ENCODE measurements at places on chromosomes 16 and 17. TPM values are rescaled to one million over a fixed set of nuclear protein-coding genes. Genes with fewer than 3 reads are reported as not detected.

The NLGN2 gene
- total RNA-seq = 25.3 TPM

The C16orf46 gene
- 5.4 TPM for total RNA-seq

The CLEC18B gene
- total RNA-seq = 5.1 TPM

The SNX20 gene
- total RNA-seq = 0.61 TPM

The NPIPB8 gene
- 0.10 TPM for total RNA-seq

The SLC38A8 gene
- total RNA-seq = 1.4 TPM

The FNDC8 gene
- not detected for total RNA-seq

The TP53TG3B gene
- total RNA-seq = not detected

The ABCC12 gene
- total RNA-seq = 0.11 TPM

- DNase-seq = no peak
Observed at GRCh38 chr17:9439851-9440250, 135.8 kb downstream of the STX8 start.

- no peak for DNase-seq
Observed at GRCh38 chr16:17227278-17227677, 243.5 kb downstream of the XYLT1 start.

- no peak for DNase-seq
Observed at GRCh38 chr17:37081287-37081686, 132.5 kb downstream of the AATF start.

- no peak for DNase-seq
Observed at GRCh38 chr16:70696952-70697593, 11.2 kb upstream of the MTSS2 start.

- peak; percentile 96 for DNase-seq
Observed at GRCh38 chr16:30658731-30659506, 688 bp downstream of the FBRS start.

GRCh38 chr16:11683145-11683544 lies 14.9 kb downstream of the SNN start:
- no peak for DNase-seq

DNA sequence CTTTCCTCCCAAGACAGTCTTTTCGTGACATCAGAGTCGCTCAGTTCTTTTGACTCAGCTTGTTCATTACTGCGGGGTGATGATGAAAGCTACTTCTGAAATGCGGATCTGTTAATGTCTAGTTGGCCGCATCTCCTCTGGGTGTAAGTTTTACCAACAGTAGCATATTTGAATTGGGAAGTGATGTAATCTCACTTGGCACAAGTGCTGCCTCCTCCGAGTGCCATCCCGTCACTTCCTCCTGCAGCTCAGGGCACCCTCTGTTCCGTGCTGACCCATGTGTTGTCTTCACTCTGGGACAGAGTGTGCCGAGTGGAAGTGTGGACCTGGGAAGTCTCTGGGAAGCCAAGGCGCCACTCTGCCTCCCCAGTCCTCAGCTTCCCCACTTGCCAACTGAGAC lies 8.9 kb downstream of the ADAD2 start:
- DNase-seq = no peak

GRCh38 chr17:61307905-61308886 lies 91.4 kb upstream of the TBX2 start:
- DNase-seq = no peak

DNA sequence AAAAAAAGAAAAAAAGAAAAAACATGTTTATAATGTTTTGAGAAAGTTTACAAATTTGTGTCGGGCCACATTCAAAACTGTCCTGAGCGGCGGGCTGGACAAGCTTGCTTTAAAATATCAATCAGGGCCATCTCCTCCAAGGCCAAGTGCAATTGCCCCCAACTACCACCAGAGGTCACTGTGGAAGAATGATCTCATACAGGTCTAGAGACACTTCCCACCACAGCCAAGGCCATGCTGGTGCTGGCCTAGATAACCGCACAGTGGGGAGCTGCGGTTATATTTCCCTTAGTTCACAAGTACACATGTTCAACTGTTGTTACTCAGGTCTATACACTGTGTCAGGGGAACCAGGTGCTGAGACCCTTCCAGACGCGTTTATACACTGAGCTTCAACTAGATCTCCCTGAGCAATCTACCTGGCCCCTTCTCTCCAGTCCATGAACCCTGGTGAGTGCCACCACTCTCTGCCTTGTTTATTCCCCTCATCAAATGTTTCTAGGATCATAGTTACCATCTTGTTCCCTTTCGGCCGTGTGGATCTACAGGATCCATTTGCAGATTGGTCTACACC lies 83.8 kb upstream of the CCL2 start:
- DNase-seq = no peak

- no peak for DNase-seq
Observed at GRCh38 chr16:12541672-12542071, 262.0 kb downstream of the CPPED1 start.

- DNase-seq = no peak
Observed at GRCh38 chr17:67227488-67227887, 17.5 kb downstream of the HELZ start.

GRCh38 chr17:40329839-40330794 lies 21.1 kb downstream of the RARA start:
- no peak for DNase-seq

DNA sequence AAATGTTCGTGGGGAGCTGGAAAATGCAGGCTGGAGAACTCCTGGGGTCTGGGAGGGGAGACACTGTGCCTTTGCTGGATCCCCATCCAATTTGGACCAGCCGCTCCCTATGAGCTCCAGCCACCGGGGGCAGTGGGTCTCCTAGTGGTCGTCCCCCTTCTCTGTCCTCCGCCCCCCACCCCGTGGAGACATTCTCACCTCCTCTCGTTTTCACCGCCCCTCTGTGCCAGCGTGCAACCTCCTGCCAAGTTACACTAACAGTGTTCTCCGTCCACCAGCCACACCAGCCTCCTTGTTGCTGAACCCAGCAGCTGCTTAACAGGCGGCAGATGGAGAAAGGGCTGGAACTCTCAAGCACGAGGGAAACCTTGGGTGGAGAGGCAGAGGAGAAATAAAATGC lies 67.4 kb upstream of the SOX9 start:
- peak; percentile 80 for DNase-seq

DNA sequence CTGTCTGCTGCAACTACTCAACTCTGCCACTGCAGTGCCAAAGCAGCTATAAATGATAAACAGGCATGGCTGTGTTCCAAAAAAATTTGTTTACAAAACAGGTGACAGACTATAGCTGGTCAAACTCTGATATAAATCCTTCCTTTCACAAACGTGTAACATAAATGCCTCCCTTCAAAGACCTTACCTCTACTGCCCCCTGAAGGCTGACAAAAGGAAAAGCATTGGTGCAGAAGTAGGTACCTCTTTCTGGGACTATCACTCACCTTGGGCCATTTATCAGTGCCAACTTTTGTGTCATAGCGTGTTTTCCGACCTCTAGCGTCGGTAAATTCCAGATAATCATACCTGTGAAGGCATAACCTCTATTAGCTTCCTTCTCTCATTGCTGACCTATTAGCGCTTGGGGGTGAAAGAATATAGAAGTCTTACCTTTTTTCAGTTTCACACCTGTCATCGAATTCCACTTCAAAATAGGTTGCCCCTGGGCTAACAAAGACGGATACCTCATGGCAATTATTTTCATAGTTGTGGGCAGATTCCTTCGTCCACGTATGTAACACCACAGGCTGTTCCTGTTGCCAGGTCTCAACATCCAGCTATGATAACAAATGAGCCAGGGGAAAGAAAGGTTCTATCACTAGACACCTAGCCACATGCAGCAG lies 67.9 kb downstream of the ZZEF1 start:
- no peak for DNase-seq

DNA sequence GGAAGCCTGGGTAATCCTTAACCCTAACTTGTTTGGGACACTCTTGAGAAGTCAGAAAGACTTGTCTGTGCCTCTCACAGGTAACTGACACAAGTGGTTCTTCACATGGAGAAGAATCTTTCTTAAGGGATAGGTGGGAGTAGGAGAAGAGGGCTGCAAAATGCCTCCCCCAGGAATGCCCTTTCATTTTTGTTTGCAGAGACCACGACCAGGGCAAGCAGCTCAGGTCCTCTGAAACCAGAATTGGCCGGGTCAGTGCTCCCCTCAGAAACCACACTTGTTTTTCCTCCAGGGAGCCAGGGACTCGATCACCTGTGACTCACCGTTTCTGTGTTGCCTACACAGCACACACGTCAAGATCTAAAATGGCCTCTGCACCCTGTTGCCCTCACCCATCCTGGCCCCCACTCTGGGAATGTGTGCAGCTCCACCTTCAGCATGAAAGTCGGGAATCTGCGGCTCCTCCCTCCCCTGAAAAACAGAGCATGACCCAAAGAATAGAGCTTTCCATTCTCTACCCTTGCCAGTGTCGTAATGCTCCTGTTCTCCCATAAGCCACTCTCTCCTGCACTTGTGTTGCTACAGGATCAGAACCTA lies 36.1 kb downstream of the HNF1B start:
- DNase-seq = no peak

DNA sequence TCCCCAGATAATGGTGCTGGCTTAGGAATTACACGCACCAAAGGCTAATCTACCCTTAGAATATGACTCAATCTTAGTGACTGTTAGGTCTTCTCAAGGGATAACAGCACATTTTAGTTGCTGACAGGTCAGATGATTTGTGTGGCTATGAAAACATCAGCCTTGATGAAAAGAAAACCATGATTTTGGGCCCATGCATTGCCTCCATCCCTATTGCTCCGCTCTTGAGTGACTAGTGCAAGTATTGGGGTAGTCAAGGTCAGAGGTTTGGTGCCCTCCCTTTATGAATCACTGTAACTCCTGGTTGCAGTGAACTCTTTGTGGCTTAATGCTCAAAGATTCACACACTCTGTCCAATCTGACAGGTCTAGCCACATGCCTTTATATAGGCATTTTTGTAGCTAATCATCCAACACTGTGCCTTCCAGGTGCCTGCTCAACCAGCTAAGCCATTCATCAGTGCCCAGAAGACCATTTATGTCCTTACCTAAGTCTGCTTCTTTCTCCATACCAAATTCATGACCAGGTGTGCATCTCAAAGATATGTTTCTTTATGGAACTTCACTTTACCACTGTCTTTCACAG lies 251.6 kb downstream of the KCNJ2 start:
- no peak for DNase-seq

DNA sequence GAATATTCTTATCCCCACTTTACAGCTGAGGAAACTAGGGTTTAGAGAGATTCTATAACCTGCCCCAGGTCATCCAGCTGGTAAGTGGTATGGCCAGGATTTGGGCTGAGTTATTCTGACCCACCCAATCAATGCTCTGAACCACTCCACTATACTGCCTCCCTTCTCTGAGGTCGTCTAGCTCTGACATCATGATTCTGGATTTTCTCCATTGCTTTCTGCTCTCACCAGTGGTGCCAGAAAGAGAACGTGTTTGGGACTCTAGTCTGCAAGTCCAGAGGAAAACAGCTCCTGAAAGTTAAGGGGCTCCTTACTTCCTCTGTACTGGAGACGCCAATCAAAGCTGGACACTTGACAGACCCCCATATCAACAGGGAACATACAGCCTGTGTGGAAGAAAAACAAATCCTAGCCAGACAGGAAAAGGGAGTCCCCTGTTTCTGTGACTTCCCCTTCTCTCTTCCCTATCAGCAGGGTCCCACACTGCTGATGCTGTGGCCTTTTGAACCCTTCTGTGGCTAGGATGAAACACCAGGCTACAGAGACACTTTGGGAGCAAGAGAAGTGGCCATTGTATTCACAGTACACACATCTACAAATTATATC lies 6.0 kb upstream of the EZH1 start:
- no peak for DNase-seq

DNA sequence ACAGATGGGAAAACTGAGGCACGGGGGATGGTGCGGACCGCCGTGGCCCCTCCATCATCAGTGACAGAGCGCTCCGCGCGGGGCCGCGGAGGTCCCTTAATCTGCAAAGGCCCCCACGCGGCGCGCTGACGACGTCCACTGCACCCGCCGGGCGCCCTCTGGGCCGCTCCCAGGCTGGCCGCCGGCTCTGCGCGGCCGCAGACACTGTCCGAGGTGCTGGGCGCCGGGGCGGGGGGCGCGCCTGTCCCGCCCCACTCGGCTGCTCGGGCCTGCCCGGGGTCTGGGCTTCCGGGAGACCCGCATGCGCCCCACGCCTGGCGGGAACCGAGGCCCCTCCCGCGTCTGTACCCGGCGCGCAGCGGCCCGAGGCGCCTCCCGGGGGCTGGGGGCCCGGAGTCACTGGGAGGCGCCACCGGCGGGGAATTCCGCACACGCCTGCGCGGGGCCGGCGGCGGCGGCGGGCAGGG lies 550 bp upstream of the RNF213 start:
- no peak for DNase-seq

- DNase-seq = no peak
Observed at GRCh38 chr16:89197633-89198416, 2.5 kb downstream of the SLC22A31 start.

- DNase-seq = no peak
Observed at GRCh38 chr16:30731411-30731810, 16.8 kb upstream of the PHKG2 start.

DNA sequence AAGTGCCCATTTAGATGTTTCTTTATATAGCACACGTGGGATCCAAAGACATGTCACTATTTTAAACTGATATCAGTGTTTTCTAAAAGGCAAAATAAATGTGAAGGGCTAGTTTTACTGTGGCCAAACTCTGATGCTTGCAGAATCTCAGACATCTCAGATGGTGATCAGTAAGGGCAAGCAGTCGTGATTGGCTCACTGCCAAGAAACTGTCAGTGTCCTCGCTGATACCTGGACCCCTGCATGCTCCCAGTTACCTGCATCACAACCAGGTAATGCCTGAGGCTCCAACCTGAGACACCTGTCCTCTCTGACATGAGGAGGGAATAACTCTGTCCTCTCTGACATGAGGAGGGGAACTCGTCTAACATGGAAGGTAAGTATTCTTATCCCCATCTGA lies 114.0 kb downstream of the SPECC1 start:
- no peak for DNase-seq

- DNase-seq = no peak
Observed at GRCh38 chr17:38418693-38419507, 9.4 kb upstream of the ARHGAP23 start.

GRCh38 chr17:7971651-7972050 lies 30.8 kb upstream of the GUCY2D start:
- no peak for DNase-seq

GRCh38 chr16:85330694-85331188 lies 218.5 kb upstream of the CIBAR2 start:
- DNase-seq = peak; percentile 77

- DNase-seq = no peak
Observed at GRCh38 chr17:62852195-62852594, 44.1 kb upstream of the MARCHF10 start.

GRCh38 chr17:82154881-82155331 lies 56.9 kb upstream of the FASN start:
- no peak for DNase-seq

- no peak for DNase-seq
Observed at GRCh38 chr16:4679156-4679849, 14.1 kb upstream of the NUDT16L1 start.

DNA sequence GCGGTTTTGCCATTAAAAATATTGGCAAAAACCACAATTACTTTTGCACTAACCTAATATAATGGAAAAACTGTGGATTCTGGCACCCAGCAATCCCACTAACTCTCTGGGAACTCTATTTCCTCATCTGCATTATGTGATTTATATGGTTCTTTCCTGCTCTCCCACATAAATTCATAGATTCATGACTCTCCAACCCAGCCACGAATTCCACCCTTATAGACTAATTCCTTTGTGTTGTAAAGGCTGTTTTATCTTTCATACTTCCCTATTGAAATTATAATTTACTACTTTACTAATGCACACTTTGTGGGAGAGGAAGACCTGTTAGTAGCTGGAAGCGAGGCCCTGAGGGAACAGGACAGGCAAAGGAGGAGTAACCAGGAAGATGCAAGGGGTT lies 88.4 kb upstream of the GNAO1 start:
- DNase-seq = peak; percentile 18

Measured in spinal cord (tissue), 10 donors.